ENCODE measurements at places on chromosomes 1 and 21.

DNA sequence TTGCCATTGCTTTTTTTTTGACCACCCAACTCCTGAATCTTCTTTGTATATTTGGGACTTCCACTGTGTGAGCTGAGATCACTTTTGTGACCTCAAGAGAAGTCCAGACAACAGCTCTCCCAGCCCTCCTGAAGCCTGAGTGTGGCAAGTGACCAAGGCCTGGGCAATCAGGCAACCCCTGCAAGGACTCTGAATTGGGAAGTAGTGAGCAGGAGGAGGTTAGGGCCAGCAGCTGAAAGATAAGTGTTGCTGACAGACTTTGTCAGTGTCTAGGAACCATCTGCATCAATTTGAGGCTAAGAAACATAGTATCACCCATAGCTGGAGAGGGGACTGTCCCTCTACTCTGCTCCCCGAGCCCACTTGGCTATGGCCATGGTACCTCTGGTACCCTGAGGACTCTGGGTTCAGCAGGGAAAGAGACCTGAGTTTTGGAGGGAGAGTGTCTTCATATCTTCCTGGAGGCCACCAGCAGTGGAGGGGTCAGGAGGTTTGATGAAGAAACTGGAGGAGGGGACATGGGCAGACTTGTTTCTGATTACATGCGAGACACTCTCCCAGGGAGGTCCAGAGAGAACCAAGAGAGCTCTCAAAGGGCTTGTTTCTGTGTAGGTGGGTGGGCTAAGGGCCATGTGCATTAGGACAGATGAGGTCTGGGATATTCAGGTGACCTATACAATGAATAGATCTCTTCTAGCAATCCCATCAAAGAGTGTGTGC, 147.0 kb upstream of the DNAH14 start:
- DNase-seq: no peak

GRCh38 chr1:201025571-201026002, 2.1 kb upstream of the KIF21B start:
- peak; percentile 72 for DNase-seq

DNA sequence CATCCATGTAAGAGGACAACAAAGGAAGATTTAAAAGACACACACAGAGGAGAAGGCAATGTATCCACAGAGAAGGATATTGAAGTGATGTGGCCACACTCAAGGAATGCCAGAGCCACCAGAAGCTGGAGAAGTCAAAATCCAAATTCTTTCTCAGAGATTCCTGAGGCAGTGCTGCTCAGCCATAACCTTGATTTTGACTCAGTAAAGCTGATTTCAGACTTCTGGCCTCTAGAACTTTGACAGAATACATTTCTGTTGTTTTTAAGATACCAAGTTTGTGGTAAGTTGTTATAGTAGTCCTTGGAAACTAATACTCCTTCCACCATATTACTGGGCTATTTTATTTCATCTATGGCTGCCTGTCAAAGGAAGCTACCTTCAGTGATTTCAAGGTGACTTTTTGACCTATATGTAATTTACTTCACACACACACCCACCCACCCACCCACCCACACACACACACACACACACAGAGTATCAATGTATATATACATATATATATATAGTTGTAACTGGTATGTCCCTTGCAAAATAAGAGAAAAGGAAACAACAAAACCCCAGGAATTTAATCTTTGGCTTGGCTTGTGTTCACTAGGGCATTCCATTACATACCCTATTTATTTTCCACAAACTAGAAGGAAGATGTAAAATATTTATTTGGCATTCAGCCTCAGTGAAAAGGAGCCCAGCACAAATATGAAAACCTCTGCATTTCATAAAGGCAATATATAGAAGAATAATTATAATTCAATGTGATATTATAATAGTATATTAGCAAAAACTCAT, 142.1 kb upstream of the PTGFR start:
- DNase-seq: no peak

- DNase-seq: no peak
These were observed 265.8 kb downstream of the NFIA start for GRCh38 chr1:61348025-61348665.

- no peak for DNase-seq
These were observed 80.4 kb downstream of the ADARB1 start for GRCh38 chr21:45154511-45155508.

DNA sequence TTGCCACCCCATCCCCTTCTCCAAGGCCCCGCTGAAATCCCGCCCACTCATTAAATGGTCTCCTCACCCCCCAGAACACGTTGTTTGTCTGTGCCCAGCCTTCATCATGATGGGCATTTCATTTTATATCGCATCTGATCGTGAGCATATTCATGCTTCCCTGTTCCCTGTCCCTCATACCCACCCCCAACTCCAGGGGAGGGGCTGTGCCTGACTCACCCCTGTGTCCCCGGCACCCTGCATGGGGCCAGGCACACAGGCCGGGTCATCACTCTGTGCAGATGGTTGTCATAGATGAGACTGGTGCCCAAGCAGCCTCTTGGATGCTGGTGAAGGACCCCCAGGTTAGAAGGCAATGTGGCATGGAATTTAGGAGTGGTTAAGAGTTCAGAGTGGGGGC, 11.0 kb downstream of the CAMK2N1 start:
- no peak for DNase-seq

DNA sequence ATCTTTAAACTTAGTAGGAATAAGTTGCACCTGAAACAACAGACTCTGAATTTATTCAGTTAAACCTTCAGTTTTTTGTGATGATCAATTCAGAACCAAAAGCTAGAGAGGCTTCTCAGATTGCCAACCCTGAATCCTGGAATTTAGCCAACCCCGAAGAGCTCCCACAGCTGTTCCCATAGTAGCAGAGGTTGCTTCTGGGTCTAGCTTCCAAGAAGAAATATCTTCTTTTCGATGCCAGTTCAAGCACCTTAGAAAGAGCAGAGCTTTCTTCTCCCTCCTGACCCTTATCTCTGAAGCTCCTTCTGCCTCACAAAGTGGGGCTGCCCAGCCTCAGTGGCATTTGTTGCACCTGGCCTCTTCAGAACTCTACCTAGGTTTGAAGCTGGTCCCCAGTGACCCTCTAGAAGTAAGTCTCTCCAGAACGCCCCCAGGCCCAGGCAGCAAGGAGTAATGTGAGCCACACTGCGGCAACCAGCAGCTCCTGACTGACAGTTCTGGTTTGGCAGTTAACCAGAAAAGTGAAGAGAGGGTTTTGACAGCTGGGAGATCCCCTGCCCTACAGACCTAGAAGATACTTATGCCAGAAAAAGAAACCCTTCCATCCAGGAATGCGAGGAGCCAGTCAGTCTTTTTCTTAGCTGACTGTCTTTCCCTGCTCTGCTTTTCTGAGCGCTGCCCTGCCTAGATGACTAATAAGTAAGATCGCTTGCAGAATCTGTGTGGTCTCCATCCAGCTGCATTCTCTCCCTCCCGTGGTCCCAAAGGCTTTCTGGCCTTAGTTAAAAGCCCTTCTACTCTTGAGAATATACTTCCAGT, 165.9 kb downstream of the ADGRL4 start:
- DNase-seq: peak; percentile 25

GRCh38 chr1:174397261-174397660, 50.5 kb upstream of the GPR52 start:
- no peak for DNase-seq

- DNase-seq: peak; percentile 64
These were observed 121.2 kb downstream of the LMX1A start for GRCh38 chr1:165235155-165235776.

DNA sequence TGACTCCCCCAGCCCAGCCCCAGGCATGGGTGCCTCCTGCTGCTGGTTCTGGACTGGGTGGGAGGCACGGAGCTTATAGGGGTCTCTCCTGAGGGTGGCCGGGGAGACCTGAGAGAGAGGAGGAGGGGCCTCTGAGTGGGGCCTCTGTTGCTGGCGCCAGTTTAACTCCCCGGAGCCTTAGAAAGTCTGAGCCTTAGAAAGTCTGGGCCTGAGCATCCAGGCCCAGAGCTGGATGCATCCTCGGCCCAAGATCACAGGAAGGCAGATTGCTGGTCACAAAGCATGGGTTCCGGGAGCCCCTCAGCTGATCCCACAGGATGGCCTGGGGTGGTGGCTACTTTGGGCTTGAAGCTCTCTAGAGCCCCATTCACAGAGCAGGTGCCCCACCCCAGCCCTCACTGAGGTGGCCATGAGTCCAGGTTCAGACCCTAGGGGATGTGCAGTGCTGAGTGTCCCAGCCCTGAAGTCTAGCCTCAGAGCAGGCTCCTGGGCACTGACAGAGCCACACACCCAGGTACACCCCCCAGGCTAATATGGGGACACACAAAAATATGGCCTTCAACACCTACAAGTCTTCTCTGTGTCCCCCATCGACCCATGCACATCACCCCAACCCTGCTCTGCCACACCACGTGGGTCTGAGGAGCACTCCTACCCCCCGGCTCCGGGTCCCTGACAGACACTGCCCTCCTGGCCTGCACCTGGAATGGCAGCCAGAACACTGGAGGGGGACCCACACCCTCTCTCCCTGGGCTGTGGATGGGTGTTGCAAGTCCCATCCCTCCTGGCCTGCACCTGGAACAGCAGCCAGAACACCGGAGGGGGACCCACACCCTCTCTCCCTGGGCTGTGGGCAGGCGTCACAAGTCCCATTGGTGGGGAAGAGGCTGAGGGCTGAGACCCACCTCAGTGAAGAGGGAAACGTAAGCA, 9.7 kb downstream of the PLA2G2F start:
- DNase-seq: no peak

DNA sequence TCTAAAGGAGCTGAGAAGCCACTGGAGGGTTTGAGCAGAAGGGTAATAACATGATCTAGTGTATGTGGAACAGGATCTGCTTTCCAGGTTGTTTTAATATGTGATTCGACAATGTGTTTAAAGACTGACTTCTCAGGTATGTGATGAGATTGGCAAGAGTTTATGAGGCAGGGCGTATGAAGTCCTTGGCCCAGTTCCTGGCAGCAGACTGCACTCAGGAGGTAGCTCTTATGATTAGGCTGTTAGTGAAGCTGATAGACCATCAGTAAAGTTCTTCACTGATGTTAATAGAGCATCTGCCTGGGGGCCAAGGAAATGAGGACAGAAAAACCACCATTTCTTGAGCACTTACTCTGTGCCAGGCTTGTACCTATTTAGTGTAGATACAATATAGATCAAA, 41.9 kb upstream of the SERBP1 start:
- DNase-seq: no peak

DNA sequence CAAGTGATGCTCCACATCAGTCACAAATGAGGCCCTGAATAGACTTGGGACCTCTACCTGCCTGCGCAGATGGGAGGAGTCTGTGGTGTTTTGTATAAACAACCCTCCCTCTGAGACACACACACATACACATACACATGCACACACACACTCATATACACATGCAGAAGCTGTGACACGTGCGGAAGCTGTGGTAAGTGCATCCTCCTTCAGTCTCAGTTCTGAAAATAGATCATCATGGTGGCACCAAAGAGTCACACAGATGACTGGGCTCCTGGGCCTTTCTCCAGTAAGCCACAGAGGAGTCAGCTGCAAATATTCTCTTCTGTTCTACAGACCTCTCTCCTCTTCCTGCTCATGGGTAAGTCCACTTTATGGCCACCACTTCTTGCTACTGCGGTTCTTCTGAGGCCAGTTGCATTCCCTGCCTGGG, at the start of gene LY9:
Gene LY9, plus strand, starts transcription at position 224 of the 433 bp plus-strand sequence. Its CDS starts 14 bp downstream, at position 238.
- DNase-seq: no peak

DNA sequence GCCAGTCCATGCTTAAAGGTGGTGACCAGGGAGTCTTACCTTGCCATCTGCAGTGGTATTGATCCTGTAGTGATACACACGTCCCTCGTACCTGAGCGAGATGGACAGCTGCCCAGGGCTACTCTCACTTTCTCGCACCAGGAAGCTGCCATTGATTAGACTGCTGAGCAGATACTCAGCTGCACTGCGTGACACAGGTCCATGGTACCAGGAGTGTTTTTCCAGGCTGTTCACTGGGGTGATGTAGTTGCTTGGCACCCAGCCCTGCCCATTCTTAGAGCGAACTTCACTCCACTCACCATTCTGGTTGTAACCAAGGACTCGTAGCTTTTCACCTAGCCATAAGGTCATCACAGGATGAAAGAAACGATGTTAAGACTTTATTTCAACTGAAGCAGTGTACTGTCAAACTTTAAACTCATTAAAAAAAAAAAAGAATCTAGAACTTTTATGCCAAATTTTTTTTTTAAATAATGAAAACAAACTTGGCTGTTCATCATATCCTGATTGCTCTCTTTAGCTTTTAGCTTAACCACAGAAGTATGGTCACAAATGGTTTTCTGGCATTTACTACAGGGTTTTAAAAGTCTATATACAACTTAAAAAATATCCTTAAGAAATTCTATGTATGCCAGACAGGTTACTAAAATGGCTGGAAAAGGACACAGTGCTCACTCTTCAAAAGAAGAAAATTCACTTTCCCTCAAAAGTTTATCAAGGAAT, 44.6 kb downstream of the TOR3A start:
- no peak for DNase-seq

DNA sequence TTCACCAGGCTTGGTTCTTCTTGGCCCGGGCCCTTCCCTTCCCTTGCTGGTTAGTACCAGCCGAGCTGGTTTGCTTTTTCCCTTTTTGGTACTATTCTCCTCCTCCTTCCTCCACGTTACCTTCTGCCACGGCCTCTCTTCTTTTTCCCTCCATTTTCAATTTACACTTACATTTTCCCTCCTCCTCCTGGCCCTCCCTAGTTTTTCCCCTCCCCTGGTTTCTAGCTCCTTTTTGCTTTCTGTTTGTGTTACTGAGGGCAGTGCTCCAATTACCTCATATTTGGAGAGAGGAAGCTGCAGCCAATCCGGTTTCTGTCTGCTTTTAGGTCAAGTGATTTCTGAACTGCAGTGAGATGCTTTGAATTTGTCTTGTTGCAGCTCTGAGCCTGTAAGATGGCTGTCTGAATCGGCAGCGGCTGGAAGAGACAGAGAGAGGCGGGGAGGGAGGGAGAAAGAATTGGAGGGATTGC, 63.7 kb downstream of the MACF1 start:
- DNase-seq: peak; percentile 10

GRCh38 chr1:243917863-243918565, 68.0 kb upstream of the AKT3 start:
- no peak for DNase-seq

- DNase-seq: no peak
These were observed 14.0 kb downstream of the NES start for GRCh38 chr1:156663178-156663577.

DNA sequence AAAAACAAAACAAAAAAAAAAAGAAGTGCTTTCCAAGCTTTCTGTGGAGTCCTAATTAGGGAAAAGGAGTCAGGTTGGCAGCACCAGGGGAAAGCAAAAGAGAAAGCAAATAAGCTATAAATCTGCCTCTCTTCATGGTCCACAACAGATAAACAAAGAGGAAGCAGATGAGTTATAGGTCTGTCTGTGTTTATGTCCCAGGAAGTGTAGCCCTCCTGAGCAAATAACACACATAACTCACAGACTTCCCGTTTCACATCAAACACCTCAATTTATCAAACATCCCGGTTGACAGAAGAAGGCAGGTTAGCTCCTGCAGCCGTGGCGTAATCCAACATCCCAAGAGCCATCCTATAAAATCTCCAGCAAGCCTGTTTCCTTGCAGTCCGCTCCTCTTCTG, 5.6 kb upstream of the SLC2A5 start:
- no peak for DNase-seq

DNA sequence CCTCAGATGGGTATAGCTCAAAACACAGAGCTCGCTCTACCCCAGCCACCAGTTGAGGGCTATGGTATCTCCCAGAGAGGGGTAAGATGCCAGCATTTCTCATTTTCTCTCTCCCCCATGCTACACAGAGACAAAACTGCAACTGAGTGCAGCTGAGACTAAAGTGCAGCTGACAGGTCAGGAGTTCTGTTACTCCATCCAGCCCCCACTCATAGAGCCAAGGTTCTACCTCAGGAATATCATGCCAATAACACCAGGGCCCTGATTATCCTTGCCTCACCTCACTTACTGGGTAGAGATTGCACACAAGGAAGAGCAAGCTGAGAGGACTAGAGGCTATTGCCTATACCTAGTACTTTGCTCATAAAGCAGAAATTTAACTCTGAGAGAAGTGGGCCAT, 34.6 kb downstream of the DPYD start:
- no peak for DNase-seq
